ENCODE measurements at places on chromosomes 5 and 9.

- no peak for DNase-seq
Measured at GRCh38 chr9:126953041-126953809, 38.6 kb downstream of the RALGPS1 start.

DNA sequence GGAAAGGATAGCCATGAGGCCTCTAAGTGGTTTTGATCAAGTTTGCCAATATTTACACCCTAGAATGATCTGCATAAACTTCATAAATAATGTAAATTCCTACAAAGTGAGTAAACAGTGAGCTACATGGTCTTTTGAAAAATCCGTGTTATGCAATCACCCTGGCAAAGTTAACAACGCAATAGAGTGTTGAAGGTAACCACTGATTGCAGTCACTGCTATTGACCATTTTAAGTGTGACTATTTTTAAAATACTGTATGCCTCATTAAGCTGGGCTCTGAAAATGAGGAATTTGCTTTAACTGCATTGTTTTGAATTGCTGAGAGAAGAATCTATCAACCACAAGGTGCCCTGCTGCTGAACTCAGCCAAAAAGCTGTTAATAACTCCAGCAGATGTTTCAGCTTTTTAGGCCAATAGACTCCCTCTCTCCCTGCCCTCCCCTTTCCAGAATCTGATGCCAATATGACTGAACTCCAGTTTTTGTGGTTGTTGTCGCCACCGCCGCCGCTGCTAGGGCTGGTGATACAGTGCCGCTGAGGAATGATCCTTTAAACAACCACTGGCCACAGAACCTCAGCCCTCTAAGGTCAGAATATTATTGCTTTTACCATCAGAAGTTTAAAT, 35.3 kb upstream of the SMARCA2 start:
- no peak for DNase-seq

DNA sequence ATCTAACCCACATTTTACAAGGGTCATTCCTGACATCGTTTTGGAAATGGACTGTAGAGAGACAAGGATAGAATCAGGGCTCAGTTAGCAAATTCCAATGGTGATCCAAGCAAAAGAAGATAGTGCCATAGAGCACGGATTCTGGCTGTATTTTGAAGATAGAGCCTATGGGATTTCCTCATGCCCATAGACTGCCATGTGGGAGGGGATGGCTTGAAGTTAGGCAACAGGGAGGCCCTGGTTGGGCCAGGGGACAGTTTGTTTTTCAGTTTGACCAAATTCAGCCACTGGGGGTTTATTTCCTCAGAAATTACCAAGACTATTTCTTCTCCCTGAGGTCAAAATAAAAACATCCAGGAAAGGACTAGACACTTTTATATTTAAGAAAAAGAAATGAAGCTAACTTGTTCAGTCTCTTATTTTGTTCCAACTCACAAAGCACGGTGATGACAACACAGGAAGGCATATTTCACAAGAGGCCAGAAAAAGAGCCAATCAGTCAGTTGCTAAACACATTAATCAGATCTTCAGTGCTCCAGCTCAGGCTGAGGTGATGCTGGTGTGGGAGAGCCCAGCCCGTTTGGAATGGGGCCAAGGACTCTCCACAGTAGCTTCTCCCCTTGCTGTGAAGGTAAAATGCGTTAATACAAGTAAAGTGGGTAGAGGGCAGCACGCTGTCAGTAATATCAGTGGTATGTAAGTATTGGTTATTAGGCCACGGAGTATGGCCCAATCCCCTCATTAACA, 4.4 kb upstream of the DCTN4 start:
- no peak for DNase-seq

DNA sequence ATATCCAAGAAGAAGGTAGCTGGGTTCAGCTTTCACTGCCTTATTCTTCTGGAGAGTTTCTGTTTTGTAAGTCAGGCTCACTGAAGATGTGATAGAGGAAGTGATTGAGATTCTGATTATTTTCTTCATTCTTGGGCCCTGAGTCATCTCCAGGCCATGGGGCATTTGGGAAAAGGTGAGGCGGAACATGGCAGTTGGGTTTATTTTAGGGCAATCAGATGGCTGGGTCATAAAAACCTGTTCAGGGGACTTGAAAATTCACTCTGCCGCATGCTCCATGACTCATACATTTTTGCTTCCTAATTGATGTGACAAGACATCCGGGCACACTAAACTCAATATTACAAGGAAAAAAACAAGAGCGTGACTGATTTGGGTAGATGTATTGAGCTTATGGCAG, 265.7 kb upstream of the KLF4 start:
- DNase-seq: no peak

DNA sequence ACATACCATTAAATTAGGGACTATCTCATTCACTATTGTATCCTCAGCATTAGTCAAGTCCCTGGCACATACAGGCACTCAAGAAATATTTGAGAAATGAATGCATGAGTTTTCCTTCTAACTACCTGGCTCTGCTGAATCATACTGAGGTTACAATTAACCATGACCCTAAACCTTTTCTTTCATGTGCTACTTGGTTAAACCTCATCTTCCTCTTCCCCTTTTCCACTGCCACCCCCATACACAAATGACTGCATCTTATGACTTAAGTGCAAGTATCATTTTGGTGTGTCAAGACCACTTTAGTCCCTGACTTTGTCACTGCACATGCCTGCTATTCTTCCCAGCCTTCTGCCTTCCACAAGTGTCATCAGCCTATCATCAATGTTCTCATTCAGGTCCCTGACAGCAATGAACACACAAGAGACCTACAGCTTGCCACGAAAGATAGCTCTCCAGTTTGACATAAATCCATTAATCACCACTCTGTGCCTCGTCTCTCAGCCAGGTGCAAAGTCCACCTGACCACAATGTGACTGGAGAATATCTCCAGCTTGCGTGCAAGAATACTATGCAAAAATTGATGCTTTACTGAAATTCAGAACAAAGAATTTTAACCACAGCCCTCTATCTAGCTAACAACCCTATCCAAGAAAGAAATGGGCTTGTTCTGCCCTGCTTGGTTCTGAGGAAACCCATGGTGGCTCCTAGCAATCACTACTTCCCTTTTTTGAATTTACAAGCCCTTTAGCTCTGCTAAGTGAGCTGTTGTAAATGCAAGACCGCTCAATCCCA, 74.5 kb downstream of the MAPKAP1 start:
- DNase-seq: no peak

- DNase-seq: no peak
Measured at GRCh38 chr5:10849278-10849677, 88.2 kb upstream of the DAP start.

- DNase-seq: no peak
Measured at GRCh38 chr9:116924462-116925110, 237.5 kb downstream of the TRIM32 start.

DNA sequence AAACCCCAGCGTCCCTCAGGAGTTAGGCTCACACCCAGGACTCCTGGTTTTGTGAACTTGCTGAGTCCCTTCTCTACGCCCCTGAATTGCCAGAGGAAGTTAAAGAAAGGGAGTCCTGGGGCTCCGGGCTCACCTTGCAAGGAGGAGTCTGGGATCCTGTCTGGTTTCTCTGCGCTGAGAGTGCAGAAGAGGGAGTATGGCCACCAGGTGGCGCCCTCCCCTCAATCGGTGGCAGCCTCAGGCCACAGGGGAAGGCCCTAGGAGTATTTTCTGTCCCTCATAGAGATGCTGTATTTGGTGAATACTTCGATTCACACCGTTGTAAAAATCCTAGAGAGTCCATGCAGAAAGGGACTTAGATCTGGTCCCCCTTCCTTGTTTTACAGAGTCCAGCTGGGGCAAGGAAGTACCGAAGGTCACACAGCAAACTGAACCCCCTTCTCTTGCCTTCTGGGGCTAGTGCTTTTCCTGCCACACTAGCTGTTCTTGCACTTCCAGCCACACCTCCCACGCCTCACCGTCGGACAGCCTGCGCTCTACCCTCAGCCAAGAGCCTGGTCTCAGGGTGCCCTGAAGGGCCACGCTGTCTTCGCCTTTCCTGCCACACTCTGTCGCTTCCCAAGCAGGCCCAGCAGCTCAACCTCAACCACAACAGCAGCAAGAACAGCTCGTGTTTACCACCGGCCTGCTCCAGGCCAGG, 10.2 kb downstream of the HAND1 start:
- DNase-seq: peak; percentile 86

GRCh38 chr9:36444203-36444602, 44.1 kb upstream of the RNF38 start:
- no peak for DNase-seq

- DNase-seq: no peak
Measured at GRCh38 chr9:107881626-107882300, 392.2 kb upstream of the KLF4 start.

DNA sequence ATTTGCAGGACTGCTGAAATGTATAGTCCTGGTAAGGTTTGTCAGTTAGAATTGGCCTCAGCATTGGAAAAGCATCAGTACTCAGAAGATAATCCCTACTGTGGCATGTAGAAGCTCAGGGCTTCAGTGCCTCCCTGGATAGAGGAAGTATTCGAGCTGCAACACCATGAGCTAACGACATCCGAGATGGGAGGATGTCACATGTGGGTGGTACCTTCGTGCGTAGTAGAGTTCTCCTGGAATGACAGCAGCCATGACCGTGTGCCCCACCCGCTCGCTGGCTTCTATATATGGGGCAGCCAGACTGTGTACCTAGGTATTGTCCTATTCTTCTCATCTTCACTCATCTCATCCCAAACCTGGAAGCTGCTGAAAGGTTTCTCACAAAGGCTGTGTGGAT, 345.8 kb upstream of the KLF9 start:
- DNase-seq: no peak

DNA sequence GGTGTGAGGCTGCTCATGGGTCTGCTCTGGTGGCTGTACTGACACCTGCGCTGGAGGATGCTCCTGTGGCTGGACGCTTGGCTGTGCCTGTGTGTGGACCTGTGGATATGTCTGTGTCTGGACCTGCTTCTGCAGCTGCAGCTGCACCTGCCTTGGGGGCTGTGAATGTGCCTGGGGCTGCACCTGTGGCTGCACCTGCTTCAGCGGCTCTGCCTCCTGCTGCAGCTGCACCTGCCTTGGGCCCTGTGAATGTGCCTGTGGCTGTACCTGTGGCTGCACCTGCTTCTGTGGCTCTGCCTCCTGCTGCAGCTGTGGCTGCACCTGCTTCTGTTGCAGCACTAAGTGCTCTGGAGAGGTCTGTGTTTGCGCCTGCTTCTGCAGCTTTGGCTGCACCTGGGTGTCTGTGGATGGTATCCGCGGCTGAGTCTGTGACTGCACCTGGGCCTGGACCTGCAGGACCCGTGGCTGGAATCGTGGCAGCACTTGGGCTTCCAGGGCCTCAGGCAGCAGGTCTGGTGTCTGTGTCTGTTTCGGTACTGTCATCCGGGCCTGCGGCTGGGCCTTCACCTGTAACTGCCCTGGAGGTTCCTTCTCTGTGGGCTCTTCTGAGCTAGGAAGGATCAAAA, 12.5 kb downstream of the CIZ1 start:
- DNase-seq: no peak

- no peak for DNase-seq
Measured at GRCh38 chr5:142669477-142669876, 16.4 kb downstream of the FGF1 start.

DNA sequence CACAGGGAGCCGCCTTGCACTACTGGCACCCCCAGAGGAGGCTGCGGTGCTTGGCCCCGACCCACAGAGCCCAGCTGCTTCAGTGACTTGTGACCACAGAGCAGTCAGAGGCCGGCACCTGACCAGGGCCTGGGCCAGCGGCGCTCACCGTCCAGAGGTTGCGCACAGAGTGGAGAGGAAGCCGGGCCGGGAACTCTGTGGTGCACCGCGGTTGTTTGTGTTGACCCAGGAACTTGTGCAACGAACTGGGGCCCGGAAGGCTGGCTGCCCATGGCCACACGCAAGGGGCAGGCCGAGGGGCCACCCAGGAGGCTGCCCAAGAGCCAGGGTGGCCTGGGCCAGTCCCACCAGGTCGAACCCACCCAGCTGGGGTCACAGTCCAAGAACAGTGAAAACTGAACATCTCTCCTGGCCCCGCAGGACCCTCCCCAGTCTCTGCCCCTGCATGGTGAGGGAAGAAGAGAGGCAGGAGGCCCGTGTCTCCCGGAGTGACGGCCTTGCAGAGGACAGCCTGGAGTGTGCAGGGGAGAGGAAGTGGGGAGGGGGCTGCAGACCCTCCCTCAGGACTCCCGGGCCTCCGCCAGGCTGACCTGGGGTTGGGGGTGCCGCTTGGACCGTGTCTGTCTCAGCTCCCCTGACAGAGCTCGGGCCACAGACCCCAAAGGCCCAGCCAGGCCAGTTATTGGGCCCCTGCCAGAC, 42.8 kb upstream of the EGFL7 start:
- DNase-seq: no peak

- no peak for DNase-seq
Measured at GRCh38 chr5:2371419-2371710, 380.1 kb downstream of the IRX2 start.

DNA sequence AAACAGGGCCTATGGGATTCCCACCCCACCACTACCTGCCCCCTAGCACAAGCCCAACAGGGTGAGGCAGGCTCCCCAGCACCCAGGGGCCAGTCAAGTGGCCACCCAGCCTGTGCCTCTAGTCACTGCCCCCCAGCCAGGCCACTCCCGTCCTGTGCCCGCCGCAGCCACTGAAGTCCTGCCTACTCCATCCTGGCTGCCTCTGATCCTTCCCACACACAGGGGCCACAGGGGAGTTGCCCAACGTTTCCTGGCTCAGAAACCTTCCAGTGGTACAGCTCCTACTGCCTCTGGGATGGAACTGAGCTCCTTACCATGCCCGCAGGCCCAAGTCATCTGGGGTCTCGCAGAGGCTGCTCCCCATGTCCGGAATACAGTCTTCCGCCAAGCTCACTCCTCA, 70.2 kb upstream of the STXBP1 start:
- no peak for DNase-seq
